ENCODE measurements at places on chromosomes 2 and 18.

DNA sequence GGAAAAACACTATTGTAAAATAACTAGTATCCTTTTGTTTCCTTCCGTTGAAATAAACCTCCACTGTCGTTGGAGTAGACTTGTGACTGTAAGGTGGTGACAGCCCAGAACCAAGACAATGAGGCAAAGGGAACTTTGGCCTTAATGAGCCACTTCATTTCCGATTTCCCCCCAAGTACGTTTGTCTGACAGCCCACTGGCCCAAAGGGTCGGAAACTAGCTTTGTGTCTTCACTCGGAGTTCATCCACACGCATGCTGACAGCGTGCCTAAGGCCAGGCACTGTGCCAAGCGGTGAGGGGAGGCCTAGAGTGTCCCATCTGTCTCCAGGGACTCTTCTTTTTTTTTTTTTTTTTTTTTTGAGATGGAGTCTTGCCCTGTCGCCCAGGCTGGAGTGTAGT lies 21.0 kb downstream of the HJURP start:
- DNase-seq, result no peak

DNA sequence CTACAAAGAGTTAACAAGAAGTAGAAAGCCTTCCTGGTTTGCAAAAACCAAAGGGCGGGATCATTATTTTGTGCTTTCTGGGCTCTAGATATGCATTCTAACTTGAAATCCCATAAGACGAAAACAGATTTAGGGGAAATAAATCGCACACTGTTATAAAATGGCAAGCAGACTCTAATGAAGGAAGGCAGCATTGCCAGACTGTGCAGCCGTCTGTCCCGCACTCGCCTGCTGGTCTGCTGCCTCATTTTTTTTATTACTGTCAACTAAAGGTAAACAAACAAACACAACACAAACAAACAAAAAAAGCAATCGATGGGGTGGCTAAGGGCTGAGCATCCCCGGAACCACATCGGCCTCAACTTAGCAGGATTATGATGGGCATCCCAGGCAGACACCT lies 24.4 kb downstream of the ZNF521 start:
- DNase-seq, result no peak

DNA sequence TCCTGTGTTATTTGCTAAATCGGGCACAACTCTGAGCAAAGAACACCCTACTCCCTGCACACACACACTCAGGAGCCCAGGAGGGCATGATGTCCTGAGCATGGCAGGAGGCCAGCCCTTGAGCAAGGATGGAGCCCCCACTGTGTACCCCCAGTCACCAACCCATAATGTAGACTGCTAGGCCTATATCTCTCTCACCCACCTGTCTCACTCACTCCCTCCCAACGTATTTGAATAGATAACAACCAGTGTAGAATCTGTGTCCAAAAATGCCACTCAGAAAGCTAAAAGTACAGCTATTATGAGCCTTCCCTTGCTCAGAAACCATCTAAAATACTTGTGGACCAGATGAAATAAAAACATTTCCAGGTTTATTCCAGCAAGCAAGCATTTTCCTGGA lies 29.3 kb downstream of the MERTK start:
- DNase-seq, result peak; percentile 45

DNA sequence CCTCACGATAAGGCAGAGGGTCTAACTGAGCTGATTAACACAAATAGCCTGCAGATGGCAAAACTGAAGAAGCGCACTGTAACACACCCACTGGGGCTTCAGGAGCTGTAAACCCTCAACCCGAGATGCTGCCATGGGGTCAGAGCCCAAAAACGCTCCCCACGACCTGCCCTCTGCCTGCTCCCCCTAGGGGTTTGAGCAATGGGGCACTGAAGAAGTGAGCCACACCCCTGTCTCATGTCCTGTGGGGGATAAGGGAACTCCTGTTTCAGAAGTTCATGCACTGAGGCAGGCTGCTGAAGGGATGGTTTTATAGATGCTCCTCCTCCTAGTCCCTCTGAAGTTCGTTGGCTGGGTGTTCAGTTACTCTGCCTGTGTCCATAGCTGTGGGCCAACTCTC lies 105.9 kb upstream of the CELF4 start:
- DNase-seq, result no peak

DNA sequence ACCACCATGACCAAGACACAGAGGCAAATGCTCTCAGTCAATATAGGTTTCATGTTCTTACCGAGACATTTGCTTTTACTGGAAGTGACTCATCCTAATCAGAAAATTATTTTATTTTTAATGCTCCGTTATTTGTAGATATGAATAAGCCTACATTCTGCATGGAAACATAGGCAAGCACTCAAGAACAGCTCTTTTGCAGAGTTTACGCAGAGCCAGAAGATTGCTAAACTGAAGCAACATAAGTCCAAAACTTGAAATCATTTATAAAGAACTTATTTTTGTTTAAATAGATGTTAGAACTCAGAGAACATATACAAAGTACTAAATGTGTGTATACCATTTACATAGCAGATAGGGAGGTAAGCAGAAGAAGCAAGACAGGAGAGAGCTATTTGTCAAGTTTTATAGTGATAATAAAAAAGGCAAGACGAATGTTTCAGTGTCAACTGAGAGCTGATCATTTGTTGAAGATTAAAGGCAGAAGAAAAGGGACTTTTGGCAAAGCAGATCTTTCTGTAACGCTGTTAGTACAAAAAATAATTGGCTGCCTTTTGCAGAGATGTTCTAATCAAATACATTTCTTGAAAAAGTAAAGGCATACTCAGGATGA lies 12.4 kb upstream of the PPP1R1C start:
- DNase-seq, result no peak

DNA sequence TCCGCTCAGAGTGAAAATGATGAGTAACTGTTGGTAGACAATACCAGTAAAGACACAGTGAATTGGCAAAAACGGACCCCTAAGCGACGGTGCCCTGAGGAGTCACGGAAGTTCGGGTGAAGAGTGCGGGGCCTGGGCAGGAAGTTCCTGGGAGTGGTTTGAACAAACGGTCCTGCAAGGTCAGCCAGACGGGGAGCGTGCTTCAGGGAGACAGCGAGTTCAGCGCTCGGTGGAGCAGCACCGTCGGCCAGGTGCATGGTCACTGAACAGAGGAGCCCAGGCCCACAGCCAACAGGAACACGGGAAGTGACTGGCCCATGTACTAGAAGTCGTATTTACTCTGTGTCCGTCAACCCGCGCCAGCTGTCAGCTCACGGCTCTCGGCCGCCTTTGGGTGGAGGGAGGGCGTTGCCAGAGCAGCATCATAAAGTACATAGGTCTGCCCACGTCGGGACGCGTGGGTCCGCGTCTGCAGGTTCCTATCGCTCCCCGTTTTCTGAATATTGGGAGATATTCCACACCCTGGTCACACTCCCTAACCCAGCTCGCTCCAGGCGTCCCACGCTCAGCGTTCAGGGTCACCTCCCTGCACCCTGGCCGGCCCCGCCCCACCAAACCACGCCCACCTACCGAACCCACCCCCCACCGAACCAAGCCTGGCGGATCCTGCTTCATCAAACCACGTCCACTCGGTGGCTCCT lies 75.6 kb upstream of the UXS1 start:
- DNase-seq, result peak; percentile 97

DNA sequence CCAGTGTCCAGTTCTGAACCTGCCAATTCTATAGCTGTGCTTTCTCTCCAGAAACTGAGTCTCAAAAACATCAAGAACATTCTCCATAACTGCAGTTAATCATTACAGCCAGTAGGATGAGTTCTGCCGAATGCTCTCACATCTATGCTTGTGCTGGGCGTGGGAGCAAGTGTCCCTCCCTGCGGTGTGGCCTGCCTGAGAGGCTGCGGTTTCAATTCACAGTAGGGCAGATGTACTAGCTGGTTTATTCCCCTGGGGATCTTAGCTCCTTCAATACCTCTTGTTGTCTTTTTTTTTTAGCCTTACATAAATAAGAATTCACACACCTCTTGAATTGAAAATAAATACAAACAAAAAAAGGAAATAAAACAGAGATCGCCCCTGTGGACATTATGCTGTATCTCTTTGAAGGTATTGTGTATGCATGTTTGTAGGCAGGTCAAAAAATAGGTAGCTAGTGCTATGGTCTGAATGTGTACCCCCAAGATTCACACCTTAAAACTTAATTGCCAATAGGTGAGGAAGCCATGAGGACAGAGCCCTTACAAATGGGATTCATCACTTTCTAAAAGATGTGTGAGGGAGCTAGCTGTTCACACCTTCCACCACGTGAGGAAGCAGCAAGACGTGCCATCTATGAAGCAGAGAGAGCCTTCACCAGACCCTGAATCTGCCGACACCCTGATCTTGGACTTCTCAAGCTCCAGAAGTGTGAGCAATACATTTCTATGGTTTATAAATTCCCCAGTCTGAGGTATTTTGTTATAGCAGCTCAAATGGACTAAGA lies 74.3 kb downstream of the BCL2L11 start:
- DNase-seq, result no peak

- peak; percentile 27 for DNase-seq
Observed at GRCh38 chr18:57698571-57699276, 77.1 kb upstream of the NARS1 start.

GRCh38 chr2:201643216-201643890 lies at the start of gene TMEM237:
Gene TMEM237, minus strand, starts transcription at chr2:201643503. Its CDS starts 103 bp downstream, at chr2:201643400.
- DNase-seq, result peak; percentile 52

- DNase-seq, result no peak
Observed at GRCh38 chr2:40483549-40484243, 31.8 kb upstream of the SLC8A1 start.

DNA sequence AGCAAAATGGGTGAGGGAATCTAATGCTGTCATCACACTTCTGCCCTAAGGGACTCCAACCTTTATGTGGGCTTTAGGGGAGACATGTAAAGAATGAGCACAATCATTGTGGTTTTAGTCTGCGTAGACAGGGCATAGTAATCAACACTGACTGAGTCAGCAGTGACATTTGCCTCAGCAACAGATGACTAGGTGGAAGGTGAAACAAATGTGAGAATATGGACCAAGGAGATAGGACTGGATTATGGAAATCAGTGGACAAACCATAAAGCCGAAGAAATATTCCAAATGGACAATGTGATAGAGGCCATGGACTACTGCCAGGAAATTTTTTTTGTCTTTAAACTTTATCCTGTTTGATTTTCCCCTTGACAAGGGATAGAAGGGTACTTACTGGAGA lies 83.9 kb downstream of the PDK1 start:
- DNase-seq, result no peak

DNA sequence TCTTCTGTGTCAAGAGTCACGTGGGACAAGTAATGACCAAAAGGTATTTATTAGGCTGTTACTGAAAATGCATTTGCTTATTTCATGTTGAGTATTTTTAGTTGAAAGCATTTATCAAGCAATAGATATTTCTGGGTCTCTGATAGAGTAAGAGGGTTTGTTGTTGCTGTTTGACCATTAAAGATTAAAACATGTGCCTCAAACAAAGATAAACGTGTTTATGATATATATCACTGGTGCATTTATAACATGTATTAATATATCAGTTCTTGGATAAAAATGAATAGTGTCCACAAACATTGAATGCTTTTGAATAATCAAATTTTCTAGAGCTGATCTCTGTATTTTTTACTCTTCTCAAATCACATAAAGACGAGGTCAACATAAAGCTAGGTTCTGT lies 467.7 kb downstream of the THSD7B start:
- DNase-seq, result no peak

DNA sequence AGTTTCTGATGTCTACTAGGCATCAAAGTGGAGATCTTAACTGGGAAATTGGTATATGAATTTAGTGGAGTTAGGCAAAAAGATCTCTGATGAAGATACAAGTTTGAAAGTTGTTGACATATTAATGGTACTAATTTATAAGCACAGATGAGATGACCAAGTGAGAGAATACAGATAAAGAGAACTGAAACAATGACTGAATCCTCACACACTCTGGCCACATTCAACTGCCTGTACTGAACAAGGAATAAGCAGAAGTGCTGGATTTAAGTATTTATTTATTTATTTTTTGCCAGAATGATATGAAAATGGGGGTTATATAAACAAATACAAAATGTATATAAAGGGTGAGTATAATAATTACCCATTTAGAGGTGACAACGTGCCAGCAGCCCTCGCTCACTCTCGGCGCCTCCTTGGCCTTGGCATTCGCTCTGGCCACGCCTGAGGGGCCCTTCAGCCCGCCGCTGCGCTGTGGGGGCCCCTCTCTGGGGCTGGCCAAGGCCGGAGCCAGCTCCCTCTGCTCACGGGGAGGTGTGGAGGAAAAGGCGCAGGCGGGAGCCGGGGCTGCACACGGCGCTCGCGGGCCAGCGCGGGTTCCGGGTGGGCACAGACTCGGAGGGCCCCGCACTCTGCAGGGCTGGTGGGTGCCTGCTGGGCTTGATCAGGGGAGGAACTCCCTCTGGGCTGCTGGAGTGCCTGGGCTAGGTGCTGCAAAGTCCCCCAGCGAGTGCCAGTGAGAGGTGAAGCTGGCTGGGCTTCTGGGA lies 1363.9 kb upstream of the CRIM1 start:
- no peak for DNase-seq
